ENCODE measurements at places on chromosomes 6 and 20.

DNA sequence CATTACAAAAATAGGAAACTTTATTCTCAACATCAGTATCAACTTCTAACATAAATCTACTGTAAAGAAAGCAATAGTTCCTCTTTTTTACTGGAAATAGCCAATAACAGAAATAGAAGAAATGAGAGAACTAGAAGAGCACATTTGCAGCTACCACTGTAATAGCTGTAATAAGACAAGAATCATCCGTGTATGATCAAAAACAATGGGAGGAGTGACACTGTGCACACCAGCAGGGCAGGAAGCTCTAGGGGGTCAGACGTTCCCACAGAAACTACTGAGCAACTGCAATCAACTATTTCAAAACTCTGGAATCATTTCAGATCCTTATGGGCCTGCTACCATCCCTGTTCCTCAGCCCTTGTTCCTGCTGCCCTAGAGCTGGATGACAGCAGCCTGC is 43.7 kb downstream of the NINL start:
- DNase-seq: peak; percentile 28

DNA sequence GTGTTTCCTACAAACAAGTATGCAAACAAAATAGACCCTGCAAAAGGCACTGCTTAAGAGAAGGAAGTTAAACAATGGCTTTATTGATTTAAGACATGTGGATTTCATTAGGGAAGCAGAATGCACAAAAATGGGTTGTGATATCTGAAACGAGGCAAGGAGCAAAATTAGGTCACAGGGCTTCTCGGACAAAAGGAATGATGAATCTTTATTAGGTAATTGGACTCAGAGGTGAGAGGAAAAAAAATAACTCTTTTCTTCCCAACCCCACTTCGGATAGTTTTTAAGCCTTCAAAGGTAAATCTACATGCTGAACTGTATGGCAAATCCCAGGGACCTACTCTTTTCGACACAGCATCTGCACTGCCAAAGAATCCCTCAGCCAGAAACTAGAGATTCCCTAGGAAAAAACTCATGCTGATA is 183.0 kb upstream of the TAB2 start:
- peak; percentile 33 for DNase-seq

DNA sequence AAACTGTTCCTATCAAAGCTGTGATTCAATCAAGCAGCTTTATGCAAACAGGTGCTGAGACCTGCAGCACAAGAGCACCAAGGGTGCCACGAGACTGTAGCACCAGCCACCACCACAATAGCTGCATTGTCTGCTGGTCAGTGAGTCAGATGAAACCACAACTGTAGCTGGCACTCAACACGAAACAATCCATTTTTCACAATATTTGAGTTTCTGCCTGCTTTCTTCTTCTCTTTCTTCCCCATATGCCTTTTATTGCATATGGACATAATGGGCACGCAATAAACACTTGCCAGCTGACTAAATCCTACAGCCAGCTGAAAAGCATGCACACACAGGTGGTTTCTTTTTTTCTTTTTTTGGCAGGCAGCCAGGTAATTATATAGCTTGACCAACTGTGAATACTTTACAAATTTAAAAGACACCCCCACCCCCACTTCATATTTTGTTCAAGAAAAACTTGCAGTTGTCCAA is 16.6 kb downstream of the SLC2A12 start:
- DNase-seq: no peak

GRCh38 chr20:23087587-23088251 is 1.6 kb upstream of the CD93 start:
- DNase-seq: no peak

DNA sequence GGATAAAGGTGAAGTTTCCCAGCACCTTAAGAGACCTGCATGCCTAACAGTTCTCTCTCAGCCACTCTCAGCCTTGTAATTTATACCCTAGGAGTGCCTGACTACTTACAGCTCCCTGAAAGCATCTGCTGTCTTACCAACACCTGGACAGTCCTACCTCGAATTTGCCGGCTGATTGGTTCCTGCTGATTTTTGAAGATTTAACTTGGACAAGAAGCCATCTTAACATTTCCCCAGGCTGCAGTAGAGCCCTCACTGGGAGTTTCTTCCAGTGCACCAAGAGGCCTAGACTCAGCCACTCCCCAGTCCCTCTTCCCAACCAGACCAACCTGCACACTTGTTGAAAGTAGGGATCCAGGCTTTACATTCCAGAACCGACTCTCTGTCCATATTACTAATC is 174.5 kb downstream of the LINC00237 start:
- no peak for DNase-seq

DNA sequence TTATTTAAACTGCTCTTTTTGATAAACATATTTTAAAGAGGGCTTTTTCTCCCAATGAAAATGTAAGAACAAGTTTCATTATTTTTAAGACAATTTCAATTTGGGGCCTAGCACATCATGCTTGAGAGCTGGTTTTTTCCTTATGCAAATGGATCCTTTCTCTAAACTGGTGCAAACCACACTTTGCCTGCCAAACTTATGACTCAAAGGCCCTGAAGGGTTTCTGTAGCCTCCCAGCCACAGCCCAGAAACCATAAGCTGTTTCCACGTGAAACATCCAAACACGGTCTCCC is 451 bp upstream of the HSF2 start:
- no peak for DNase-seq

DNA sequence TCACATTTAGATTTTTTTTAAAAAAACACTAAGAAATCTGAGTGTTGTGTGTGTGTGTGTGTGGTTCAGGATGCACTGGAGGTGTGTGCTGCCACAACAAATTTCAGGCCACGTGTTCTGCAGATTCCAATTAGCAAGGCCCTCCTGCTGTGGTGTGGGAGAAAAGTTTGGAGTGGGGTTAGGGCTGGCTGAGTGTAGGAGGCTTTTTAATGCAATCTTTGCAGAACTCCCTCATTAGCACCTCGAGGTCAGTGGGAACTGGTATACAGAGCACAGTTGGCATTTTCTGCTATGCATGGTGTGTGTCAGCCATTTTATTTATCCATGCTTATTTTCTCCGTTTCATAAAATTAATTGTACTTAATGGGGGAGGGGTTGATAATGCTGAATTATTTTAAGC is 187.6 kb downstream of the SOX4 start:
- no peak for DNase-seq

- no peak for DNase-seq
Observed at GRCh38 chr20:24478584-24478983, 9.2 kb downstream of the SYNDIG1 start.

DNA sequence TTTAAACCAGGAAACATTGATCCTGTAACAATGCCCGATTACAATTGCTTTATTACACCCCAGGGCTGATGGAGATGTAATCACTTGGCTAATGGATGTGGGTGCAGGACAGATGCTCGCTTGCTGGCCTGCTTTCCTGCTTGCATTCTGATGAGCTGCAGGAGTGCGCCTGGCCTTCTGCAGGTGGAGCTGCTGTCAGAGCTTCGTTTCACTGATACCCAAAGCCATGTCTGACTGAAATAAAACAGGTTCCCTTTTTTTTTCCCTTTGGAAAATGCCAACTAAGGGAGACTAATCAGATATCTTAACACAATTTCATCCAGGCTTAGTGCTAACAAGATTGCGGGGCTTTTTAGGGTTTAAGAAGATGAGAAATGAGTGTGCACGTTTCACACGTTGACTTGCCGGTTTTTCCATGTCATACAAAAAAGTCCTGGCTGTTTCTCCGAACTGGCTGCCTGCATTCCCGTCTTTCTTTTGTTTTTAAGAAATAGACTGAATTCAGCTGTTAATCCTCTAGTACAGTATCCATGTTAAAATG is 60.7 kb downstream of the VAPB start:
- DNase-seq: no peak

DNA sequence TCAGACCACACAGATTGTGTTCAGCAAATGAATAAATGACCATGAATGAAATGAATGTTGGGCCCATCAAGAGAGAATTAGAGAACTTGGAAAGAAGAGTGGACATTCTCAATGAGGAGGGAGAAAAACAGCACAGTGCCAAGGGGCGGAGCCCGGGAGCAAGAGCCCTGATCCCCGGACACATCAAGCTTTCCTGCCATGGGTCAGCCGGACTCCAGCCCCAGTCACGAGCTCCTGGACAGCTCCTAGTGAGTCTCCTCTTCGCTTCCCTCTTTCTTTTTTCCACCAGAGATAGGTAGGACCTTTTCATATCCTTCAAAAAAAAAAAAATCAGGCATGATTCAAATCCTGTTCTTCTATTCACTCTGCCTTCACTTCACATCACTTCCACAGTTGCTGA is 274.2 kb downstream of the NRN1 start:
- DNase-seq: no peak

DNA sequence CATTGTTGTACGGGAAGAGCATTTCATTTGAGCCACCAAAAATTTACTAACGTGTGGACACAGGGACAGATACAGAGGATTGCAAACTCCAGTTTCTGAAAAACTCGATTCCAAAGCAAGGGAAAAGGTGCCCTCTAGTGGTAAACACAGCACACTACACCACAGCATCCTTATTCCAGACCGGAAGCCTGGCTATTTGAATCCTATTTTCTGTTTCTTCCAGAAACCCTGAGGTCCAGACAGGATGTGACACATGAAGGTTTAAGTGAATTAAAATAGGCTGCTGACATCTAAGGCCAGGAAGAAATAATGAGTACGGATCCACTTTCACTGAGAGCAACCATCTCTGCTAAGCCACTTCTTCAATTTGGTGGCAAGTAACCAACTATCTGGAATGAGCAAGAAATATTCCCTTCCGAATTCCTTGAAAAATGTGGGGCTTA is 31.8 kb upstream of the GMPR start:
- DNase-seq: peak; percentile 92

DNA sequence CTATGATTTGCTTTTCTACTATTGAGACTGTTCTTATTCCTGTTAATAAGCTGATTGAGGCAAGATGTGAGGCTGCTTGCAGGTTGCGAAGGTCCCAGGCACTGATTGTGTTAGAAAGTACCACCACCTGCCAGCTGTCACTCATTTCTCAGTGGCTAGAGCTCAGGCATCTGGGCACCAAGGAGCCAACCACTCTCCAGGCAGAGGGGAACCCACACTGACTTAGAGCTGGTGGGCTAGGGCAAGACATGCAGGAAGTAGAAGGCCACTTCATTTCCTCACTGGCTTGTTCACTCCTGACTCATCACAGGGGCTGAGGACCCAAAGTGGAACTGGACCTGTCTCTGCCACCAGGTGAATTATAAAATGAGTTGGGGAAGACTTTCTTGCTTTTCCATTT is 7.8 kb upstream of the DLL1 start:
- DNase-seq: no peak

- no peak for DNase-seq
Observed at GRCh38 chr6:2913621-2914317, 10.7 kb upstream of the SERPINB9 start.

DNA sequence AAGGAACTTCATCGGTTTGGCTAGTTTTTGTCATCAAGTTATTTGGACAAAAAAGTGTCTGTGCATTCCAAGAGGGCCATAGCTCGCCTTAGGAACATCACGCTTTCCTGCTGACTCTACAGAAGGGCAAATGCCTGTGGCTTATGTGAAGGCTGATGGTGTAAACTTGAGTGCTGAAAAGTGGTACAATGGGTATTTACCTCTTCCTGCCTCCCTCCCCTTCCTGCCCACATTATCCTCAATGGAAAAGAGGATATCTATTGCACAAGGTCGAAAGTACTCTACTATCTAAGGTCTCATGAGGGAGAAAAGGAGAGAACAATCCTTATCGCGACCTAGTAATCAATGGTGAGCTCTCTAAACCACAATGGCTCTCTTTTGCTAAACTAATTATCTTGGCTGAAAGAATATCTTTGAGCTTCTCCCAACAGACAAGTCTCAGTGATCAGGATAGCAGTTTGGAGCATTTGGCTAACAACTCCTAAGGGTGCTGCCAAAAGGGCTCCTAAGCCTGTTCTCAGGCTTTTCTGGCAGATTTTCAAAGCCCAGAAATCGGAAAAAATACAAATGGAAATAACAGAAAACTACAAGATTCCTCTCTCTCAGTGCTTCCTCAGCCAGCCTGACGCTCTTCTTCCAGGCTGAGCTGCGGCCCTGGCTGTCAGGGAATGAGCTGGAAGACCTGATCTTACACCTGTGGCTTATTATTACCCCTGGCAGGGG is 42.6 kb upstream of the ENPP1 start:
- DNase-seq: peak; percentile 82

GRCh38 chr6:163940705-163941623 is 526.4 kb downstream of the QKI start:
- DNase-seq: no peak

DNA sequence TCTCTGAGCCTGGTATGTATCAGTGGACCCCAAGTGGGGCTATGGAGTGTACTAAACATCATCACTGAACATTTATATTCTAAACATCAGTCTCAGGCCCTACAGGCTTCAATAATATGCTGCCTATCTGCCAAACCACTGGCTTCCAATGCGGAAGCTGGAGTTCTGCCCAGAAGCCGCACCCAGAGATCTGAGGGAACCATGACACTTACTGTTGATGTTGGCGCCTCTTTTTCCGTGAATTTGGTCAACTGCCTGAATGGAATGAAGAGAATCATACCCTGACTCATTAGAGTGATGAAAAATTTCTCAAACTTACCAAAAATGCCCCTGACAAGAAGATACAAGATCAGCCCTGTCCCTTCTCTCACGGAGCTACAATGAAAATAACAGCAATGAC is 66.2 kb downstream of the SLC22A23 start:
- DNase-seq: peak; percentile 92

DNA sequence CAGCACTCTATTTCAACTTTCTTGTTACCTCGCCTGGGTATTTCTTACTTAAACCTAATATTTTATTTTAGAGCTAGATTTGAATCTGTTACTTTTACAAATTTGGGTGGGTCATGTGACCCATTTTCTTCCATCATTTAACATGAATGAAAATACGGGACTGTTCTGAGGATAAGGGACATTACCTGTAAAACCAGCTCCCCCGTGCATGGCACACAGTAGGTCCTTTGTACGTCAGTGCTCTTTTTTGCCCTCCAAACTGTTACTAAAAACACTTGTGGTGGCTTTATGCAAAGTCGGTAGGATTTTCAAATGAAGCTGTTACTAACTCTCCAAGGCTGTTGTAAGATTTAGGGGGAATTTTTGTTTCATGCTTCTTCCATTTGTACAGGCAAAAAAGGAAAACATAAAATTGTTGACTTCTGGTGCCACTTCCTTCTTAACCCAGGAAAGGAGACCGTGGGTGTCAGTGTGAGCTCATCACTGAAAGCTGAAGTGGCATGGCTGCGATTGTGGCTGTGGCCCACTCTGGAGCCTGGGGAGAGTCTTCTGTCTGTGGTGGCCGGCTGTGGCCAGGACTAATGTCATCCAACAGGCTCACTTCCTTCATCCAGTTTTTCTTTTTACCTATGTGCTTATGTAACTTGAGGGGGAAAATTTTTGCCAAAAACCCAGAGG is 40.2 kb upstream of the PXDC1 start:
- DNase-seq: no peak

- DNase-seq: no peak
Observed at GRCh38 chr20:59183751-59184150, 20.1 kb downstream of the ZNF831 start.

- DNase-seq: no peak
Observed at GRCh38 chr20:8376940-8377339, 244.9 kb downstream of the PLCB1 start.

DNA sequence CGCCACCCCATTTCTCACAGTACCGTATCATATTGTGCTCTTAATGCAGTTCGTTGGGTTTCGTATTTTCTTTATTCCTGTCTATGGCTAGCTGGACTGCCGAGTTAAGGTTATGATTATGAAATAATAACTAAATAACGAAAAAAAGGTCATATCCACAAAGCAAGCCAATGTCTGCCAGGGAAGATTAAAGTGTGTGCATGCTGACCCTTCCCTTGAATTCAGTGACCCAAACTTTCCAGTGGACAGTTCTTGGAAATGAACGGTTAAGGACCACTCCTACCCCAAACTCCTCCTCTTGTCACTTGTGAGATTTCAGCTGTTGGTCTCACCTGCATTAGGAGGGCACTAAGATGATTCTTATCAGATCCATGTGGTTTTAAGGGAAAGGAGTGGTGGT is 171.6 kb downstream of the ZNF217 start:
- no peak for DNase-seq
